WTC11 (cell line): ENCODE measurements at places on chromosomes 5 and 9. TPM values are rescaled to one million over a fixed set of nuclear protein-coding genes. Genes with fewer than 3 reads are reported as not detected.

The CERCAM gene
- 13.7 to 15.9 TPM (median 15.2 TPM) in 3 replicates for total RNA-seq

GRCh38 chr9:89374176-89374575 lies 55.9 kb downstream of the SECISBP2 start:
- no peak for DNase-seq

DNA sequence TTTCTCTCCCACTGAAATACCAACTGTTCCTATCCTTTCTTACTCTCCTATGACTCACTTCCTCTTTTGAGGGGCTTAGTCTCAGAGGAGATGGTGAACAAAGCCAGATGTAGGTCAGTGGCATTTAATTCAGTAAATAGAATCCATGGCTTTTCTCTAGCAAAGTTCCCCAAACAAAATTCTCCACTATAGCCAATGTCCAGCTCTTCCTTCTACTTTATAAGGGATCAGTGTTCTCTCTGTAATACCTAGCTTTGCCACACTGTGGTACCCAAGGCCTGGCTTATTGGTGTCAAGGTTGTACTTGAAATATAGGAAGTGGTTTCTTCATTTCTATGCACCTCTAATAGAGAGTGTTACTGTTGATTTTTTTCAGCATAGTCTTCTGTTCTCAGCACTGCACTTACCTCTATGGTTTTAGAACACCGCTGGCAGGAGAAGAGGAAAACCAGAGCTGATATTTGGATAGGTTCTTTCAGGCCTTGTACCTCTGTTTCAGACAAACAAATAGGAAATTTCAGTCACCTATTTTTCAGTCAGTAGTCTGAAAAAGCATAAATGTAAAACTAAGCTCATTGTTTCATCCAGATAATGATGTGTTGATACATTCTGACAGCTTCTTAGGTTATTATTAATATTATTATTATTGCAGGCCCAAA lies 40.6 kb upstream of the ITGA2 start:
- DNase-seq = peak; percentile 60

DNA sequence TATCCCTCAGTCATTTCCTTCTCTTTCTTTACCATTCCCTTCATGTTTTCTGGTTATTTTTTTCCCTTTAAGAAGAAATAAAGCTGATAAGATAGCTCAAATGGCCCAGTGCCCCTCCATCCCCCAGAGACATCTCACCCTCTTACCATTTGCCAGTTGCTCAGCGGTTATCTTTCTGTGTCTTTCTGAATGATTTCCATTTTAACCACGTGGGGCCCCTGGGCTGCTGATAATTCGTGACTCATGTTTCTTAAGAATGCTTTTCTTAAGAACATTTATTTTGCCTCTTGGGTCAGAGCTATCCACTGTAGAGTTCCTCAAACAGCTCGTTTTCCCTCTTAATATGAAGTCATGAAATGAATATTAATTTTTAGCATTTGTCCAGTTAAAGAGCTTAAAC lies 147.8 kb downstream of the MAST4 start:
- DNase-seq = no peak

GRCh38 chr5:123700624-123701287 lies 188.8 kb downstream of the CSNK1G3 start:
- no peak for DNase-seq

DNA sequence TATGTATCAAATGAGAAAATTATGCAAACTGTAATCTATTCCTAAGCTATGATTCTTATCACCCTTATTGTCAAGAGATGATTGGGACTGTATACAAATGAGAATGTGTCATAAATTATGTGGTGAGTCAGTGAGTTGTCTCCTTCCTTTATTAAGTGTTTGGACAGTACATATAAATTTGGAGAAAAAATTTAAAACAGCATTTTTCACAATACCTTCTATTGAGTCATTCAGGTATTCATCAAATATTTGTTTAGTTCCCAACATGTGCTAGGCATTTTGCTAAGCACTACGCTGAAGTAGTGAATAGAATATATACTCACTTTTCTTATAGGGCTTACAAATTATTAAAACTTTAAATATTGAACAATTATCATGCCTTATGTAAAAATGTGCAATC lies 36.3 kb upstream of the PTPRD start:
- DNase-seq = no peak

The GARIN3 gene
- not detected in 3 replicates for total RNA-seq

The SLC4A9 gene
- 0.37 to 0.76 TPM (median 0.50 TPM) in 3 replicates for total RNA-seq

DNA sequence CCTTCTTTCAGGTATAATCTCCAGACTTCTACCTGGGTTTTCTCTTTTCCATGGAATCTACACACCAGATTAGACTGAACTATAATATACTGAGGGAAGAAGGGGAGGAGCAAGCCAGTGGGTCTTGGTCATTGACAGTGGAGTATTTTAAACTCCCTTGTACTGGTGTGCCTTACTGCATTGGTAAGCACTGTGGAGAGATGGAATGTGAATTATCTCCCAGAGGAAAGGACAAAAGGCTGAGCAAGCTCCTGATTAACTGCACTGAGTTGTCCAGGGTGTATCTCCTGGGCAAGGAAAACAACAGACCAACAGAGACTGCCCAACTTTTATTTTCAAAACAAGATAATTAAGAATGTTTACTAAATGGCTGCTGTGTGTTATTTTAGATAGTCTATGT lies 29.8 kb upstream of the SLCO6A1 start:
- DNase-seq = no peak

GRCh38 chr5:43020399-43020746 lies 19.7 kb downstream of the ANXA2R start:
- peak; percentile 46 for DNase-seq

DNA sequence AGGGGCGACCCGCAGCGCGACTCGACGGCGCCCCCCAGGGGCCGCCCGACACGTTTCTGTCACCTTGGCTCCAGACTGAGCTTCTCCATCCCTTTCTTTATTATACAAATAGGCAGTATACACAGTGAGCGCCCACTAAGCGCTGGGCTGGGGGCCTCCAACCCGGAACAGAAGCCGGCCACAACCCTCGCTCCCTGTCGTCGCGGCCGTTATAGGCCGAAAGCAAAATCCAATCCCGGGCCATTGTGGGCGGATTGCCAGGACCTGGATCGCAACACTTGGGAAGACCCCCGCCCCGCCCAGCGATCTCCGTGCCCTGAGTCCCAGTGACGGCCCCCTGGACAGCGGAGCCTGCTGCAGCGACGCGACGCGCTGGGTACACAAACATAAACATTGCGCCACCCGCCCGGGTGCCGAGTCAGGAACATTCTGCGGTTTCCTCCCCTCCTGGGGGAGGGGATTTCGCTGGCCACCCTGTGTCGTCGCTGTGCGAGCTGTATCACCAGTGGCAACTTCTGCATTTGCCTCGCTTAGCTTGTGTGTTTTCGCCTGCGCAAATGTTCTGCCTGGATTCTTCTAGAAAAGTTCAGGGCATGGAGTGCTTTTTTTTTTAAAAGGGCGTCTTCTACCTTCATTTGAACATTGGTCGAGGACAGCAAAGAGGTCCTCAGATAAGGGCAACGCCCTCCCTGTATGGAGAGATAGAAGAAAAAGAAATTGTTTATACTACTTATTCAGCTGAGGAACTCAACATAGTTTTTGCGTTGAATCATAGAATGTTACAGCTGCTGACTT lies 1.3 kb upstream of the DUSP1 start:
- DNase-seq = peak; percentile 80

DNA sequence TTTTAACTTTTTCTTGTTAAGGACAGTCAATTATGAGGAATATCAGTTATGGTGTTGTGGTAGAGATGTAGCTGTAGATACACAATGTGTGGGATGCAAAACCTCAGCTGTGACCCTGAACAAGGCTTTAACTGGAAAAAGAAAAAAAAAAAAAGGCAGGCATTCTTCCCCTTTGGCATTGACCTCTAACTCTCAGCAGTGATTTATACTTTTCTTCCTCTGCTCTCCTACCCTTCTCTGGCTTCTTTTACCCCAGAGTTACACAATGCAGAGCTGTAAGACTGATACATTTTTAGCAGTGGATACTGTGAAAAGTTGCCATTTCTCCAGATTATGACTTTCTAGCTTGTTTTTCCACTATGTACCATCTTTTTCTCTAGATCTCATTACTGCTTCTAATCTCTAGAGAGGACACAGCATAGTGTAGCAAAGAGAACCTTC lies 2.0 kb downstream of the CTNNAL1 start:
- DNase-seq = no peak
